ENCODE measurements at places on chromosomes 1 and 21.

GRCh38 chr1:156407344-156407743, 38.3 kb downstream of the RHBG start:
- DNase-seq: no peak

DNA sequence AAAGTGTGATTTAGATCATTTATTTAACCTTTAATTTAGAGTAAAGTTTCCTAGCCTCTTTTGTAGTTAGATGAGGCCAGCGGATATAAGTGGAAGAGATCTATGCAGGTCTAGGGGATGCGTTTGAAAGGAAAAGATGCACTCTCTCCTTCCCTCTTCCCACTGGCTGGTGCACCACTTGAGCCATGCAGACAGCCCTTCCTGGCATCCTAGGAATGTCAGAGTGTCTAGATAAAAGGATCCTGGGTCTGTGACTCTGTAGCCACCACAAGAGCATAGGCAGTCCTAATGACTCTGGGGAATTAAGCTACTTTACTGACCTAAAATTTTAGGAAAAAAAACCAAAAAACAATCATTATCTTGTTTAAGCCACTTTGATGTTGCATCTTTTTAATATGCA, 16.0 kb upstream of the STUM start:
- no peak for DNase-seq

DNA sequence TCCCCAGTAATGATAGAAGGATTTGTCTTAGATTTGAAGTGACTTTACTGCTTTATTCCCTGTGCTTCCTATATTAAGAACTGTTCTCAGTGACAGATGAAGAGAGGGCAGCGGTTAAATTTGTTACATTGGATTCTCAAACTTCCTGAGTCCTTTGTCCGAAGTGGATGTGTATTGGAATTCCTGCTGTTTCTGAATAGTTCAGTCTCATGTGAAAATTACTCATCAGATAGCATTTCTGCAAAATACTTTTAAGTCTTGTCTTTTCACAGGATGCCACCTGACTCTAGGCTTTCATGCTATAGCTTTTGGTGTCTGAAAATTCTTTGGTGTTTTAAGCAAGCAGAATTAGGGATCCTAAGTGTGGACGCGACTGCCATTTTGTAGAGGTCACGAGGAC, 83.6 kb downstream of the PRDM2 start:
- no peak for DNase-seq

- DNase-seq: no peak
Measured at GRCh38 chr1:226686440-226687425, 52.3 kb downstream of the ITPKB start.

DNA sequence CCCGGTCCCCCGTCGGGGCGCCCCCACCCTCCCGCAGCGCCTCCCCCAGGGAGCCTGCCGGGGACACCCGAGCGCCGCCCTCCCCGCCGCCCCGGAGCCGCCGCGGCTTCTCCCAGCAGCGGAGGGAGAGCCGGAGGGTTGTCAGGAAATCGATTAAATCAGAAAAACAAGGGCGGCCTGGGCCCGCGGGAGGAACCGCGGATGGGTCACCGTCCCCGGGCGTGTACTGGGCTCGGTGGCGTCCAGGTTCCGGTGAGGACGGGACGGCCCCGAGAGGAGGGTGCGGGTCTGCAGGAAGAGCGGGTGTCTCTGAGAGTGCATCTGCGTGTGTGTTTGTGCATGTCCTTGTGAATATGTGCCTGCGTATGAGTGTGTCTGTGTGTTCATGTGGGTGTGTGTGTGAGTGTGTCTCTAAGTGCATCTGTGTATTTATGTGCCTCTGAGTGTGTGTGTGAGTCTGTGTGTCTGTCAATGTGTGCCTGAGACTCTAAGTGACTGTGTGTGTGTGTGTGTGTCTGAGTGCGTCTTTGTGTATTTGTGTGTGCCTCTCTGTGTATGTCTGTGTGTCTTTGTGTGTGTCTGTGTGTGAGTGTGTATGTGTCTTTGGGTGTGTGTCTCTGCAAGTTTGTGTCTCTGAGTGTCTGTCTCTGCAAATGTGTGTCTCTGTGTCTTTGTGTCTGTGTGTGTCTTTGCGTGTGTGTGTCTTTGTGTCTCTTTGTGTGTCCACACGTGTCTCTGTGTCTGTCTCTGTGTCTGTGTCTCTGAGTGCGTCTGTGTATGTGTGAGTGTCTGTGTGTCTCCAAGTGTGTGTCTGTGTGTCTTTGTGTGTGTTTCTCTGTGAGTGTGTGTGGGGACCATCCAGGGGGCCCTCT, 1.1 kb downstream of the SPSB1 start:
- DNase-seq: no peak

DNA sequence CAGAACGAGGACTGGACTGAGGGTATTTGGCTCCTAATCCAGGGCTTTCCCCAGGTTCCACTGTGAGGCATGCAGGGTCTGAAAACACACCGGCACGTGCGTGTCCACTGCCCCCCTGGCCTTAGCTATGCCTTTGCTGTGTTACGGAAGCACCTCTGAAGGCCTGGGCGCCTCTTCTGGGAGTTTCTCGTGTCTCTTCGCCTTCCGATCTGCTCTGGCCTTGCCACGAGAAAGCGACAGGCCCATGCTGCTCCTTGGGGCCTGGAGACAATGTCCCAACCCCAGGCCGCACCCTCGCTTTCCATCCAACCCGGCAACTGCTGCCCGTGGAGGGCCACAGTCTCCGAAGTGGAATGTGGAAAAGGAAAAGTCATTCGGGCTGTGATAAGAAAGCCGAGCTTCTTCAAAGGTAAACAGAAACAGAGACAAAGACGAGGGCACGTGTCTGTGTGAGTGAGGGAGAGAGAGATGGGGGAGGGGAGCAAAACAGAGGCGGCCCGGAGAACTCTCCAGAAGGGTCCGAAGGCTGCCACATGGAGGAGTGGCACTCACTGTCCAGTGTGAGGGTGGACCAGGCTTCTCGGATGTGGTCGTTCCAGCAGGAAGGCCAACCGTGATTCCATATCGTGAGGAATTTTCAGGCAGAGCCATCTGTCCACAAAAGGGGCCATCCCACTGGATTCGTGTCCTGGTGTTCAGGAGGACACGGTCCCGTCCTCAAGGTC, 3.4 kb upstream of the UMODL1 start:
- no peak for DNase-seq

- no peak for DNase-seq
Measured at GRCh38 chr1:66296370-66296769, 237.6 kb upstream of the SGIP1 start.

GRCh38 chr1:208113011-208113410, 131.2 kb downstream of the PLXNA2 start:
- no peak for DNase-seq

- DNase-seq: peak; percentile 30
Measured at GRCh38 chr1:184755226-184756065, 788 bp upstream of the EDEM3 start.

- peak; percentile 38 for DNase-seq
Measured at GRCh38 chr1:12159816-12160215, 7.0 kb upstream of the TNFRSF1B start.

GRCh38 chr1:2981388-2981787, 39.9 kb upstream of the ACTRT2 start:
- no peak for DNase-seq

GRCh38 chr1:206566999-206567398, 45.3 kb downstream of the EIF2D start:
- DNase-seq: no peak

DNA sequence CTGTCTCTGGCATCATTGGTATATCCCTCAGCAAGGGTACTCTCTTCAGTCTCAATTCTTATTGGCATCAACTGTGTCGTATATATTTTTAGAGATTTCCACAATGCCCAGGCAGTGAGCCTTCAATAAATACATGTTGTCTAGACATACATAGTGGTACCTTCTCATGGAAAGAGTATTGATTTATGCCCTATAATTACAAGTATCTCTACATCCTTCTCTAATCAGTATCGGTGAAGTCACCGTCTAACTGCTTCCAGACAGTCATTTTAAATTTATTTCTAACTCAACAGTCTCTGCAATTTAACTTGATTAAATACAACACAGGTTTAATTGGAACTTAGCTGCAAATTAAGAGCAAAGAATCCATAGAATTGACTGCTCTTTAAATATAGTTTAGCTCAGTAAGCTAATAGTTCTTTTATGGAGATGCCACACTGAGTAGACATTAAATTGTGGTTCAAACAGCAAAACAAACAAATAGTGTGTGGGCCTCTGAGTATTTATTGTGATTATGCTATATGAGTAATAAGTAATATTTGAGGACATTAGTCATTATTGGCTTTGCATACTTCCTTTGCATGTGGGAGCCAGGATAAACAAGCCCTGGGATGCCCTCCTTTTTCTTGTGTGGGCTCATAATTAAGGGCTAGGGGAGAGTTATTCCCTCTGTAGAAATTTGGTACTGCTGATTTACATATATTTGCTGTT, 126.9 kb upstream of the DUSP10 start:
- no peak for DNase-seq

DNA sequence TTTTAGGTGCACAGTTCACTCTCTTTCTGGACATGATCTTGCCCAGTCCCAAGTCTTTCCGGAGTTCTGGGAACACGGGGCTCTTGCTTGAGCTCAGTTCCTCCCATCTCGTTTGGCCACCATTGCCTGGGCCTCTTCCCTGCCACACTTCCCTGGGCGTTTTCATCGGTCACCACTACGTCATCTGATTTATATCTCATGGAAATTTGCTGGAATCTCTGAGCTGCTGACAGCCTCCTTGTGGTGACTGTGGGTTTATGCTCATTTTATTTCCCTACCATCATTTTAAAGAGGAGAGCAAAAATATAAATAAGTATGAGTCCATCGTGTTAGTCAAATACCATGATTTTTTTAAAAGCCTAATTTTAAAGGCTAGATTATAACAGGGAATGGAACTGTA, 449.1 kb upstream of the KAZN start:
- no peak for DNase-seq

GRCh38 chr1:97654876-97655585, 265.8 kb downstream of the DPYD start:
- DNase-seq: no peak

- no peak for DNase-seq
Measured at GRCh38 chr21:45669382-45669781, 25.9 kb downstream of the PCBP3 start.

DNA sequence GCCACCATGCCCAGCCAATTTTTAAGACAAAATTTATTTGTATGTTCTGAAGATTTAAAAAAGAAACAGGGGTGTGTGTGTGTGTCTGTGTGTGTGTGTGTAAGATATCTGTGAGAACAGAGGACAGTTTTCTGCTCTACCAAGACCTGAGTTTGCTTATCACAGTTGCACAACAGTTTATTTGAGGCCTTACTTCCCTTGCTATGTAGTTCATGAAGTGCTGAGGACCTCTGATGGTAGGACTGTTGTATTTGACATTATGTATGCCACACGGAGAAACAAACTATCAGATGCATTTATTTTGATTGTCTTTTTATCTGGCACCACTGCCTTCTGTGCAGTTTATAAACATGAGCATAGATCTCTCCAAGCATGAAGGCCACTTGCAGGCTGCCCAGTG, 355.2 kb downstream of the PBX1 start:
- DNase-seq: no peak

DNA sequence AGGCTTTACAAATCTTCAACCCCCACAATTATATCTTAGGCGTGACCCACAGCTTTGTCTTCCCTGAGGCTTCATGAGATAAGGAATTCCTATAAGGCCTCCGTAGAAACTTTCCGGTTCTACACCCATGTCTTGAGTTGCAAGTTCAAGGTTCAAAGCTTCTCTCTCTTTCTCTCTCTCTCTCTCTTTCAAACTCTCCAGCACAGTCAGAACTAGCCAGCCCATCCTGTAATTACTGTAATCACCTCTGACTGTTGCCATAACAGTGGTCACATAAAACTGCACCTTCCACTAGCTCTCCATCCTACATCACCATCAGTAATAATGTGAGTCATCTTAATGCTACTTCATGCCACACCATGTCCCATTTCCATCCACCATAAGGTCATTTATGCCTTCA, 90.0 kb upstream of the NFASC start:
- no peak for DNase-seq

GRCh38 chr1:74316302-74316701, 81.1 kb downstream of the TNNI3K start:
- no peak for DNase-seq

DNA sequence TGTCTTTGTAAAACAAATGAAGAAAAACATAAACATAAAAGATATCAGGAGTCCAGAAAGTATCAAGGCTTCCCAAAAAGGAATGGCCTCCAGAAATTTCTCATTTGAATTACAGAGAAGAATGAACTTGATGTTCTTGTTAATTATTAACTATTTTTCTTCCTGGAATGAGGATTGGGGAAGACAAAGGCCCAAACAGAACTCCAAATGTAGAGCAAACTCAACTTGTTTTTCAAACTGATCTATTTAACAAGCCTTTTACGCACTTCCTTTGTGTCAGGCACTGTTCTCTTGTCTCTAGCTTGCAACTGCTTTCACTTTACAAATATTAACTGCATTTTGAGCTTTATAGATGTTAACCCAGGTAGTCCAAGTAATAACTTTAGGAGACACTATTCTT, 45.5 kb downstream of the LAMC2 start:
- DNase-seq: no peak

DNA sequence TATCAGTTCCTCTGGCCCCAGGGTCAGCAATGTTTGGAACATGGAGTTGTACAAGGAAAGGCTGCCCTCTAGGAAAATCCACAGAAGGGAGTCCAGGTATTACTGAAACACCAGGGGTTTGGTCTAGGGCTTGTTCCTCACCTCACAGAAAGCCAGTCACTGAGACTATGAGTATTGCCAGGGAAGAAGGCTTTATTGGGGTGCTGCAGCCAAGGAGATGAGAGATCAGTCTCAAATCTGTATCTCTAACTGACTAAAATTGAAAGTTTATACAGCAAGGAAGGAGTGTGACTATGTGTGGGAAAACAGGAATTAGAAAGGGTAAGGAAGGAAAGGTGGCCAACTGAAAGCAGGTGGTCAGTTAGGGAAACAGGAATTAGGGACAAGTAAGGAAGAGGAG, 172.3 kb downstream of the LYPLAL1 start:
- no peak for DNase-seq

DNA sequence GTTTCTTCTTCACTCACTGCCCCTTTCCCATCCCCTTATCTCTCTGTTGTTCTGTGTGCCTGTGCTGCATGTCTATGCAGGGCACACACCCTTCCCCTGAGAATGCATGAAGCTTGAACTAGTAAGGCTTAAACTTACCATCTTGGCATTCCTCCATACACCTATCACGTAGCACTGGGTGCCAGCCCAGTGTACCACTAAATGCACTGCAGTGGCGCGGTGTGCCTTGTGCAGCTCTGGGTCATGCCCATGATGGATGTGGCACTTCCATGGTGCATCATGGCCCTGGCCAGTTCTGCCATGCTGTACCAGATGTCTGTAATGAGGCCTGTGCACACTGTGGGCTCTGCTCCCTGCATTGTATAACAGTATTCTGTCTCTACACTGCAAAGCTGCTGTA, 10.7 kb downstream of the PTPRU start:
- DNase-seq: no peak

DNA sequence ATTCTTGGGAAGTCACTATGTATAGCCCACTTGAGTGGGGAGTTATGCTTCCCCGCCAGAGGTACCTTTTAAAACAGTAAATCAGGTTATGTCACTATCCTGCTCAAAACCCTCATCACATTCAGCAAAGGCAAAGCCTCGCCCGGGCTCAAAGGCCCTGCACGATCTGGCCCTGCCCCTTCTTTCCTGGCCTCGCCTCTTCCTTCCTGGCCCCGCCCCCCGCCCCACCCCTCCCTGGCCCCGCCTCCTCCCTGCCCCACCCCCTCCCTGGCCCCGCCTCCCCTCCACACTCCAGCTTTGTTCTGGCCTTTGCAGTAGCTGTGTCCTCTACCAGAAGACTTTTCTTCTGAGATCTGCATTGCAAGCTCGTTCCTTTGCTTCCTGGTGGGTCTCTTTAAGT, 6.6 kb downstream of the LDLRAD2 start:
- no peak for DNase-seq

All from T-helper 1 cell (primary cell).